Left hindlimb (tissue), 1 donor: ENCODE measurements at places on chromosomes 2 and 18.
A peak's percentile ranks its signal among the peaks of the same experiment; 100 is the strongest.

DNA sequence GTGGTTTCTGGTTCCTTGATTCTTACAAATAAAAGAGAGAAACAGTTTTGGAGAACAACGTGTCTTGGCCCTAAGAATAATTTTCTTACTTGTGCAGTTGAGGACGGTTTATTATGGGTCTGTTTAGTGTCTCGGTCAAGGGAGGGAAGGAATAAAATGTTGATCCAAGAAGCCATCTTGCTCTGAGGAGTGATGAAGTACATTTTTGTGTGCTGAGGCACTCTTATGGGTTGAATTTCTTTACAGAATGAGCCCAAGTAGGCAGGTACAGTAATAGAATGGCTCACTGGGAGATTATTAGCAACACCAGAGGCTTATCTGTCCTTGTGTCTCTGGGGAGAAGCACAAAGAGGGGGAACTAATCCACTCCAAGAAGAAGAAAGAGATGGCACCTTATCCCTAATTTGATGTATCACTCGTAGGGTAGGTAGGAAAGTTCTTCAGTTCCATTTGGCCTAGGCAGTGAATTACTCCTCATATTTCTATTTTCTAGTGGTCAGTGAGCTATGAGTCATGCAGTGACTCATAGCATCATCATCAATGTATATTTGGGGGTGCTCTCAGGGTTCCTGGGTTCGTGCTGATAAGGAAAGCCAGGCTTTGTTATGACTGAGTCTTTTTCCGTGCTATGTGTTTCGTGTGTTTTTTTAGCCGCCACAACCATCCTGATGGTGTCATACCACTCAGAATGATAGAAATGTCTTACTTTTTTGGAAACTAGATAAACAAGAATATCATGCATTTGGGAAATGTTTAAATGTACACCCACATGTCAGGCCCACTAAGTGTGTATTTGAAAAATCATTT, 250.1 kb upstream of the CTAGE1 start:
- DNase-seq = no peak

DNA sequence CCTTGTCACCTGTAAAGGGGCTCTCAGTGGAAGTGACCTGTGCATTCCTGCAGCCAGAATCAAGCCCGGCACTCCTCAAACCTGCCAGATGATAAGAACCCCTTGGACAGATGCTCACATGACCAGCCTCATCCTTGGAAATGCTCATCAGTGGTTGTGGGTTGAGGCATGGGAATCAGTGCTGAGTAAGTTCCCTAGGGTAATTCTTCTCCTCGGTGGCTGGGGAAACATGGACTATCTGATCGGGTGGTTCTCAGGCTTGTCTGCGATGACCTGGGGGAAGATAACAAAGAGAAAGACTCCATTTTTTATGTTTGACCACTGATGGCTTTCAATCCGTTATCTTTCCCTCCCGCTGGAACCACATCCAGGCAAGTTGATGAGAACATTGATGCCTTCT, 84.0 kb downstream of the SPP2 start:
- no peak for DNase-seq

DNA sequence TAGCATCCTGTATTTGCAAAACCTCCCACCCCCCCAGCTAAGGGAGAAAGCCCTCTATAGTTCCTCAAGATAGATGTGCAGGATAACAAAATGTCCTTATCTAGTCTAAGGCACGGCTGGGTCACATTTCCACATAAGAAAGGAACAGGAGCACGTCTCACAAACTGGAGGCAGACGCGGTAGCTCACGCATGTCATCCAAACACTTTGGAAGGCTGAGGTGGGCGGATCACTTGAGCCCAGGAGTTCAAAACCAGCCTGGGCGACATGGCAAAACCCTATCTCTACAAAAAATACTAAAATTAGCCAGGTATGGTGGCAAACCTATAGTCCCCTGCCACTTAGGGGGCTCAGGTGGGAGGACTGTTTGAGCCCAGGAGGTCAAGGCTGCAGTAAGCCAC, 9.3 kb downstream of the SF3B1 start:
- no peak for DNase-seq

DNA sequence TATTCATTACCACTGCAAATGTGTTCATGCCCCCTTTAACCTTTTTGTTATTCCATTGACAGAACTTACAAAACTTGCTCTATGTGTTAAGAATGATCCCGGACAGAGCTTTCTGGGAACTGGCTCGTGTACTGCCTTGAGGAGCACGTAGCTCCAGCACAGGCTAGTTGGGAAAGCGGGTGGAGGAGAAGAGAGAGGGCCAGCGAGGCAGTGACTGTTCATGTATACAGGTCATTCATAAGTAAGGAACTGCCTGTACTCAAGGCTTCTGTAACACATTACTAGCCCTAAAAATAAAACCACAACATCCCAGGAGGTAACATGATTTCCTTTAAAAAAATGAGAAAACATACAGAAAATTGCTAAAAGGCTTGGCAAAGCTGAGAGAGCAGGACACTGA, 109.0 kb downstream of the STK39 start:
- DNase-seq = peak; percentile 66

GRCh38 chr2:95388091-95388692, 14.3 kb upstream of the FAHD2A start:
- DNase-seq = no peak

- DNase-seq = no peak
Measured at GRCh38 chr2:191688934-191689695, 11.2 kb downstream of the NABP1 start.

- DNase-seq = no peak
Measured at GRCh38 chr2:172829229-172829628, 93.6 kb downstream of the RAPGEF4 start.

DNA sequence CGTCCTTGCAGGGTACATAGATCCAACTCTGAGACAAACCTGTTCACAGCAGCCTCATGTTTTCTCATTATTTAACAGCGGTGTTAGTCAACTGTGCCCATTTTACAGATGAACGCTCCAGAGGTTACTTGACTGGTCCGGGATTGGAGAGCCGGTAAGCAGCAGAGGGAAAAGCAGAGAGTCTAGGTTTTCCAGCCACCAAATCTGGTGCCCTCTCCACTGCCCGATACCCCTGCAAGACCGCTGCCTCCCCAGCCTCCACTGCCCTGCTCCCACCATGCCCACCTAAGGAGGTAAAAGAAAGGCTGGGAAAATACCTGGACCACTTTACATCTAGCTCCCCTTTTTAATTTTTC, 51.5 kb downstream of the EIPR1 start:
- no peak for DNase-seq

DNA sequence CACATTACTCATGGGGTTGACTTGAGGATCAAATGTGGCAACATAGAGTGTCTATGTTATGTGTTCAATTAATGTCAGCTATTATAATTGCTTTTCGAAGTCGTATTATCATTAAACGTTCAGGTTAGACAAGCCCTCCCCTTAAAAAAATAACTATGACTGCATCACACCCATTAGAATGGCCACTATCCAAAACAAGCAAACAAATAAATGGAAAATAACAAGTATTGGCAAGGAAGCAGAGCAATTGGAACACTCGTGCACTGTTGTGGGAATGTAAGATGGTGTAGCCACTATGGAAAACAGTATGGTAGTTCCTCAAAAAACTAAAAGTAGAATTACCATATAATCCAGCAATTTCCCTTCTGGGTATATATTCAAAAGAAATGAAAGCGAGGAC, 10.0 kb upstream of the CTIF start:
- DNase-seq = no peak

DNA sequence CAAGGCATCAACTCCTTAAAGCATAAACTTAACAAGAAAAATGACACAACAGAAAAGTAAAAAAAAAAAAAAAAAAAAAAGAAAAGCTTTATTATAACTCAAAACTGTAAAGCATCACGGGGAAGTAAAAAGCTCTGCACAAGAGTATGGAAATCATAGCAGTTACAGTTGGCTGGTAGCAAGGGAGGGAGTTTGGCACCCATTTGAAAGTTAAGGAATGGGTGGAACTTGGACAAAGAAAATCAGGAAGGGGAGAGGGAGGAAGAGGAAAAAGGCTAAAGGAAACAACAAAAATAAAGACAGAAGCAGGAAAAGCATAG, 8.6 kb downstream of the KLF7 start:
- DNase-seq = no peak

DNA sequence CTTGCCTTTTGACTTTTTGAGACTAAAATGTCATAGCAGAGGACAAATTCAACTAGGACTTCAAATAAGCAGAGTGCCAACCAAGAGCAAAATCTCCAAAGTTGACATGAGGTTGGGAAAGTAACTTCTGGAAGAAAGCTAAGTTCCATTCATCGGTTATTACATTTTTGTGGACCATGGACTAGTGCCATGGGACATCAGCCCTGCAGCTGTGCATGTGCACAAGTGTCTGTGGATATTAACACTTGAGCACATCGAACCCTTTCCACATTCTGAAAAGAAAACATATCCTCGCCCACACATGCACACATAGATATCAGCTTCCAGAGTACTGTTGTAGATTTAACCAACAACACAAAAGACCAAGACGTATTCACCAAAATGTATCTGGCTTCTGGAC, 262.6 kb downstream of the NYAP2 start:
- DNase-seq = no peak

GRCh38 chr18:37575646-37576045, 10.0 kb upstream of the CELF4 start:
- no peak for DNase-seq

DNA sequence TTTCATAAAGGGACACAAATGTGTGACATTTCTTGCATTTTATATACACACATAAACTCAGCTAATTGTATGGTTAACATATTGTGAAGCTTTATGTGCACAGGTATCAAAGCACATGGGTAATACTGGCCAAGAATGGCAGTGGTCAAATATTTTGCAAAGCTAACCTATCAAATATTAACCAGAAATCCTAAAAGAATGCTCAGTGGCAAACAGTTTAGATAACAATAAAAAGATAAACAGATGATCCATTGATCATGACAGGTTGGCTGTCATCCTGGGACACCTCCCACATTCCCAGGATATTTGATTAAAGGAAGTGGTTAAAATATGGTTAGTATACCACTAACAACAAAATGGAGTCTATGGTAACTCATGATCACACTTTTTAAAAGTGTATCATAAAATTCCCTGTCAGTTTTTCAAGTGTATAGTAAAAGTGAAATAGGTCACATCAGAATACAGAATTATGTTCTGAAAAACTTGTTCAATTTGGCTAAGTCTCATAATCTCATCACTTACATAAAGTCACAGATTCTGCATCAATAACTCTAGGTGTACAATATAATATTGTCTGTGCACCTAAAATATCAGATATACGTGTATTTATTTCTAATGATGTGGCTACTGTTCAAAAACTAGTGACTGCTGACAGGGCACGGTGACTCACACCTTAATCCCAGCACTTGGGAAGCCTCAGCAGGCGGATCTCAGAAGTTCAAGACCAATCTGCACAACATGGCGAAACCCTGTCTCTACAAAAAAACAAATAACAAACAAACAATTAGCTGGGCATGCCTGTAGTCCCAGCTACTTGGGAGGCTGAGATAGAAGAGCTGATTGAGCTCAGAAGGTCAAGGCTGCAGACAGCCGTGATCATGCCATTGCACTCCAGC, 48.9 kb downstream of the CDH2 start:
- DNase-seq = no peak

- no peak for DNase-seq
Measured at GRCh38 chr2:105129722-105130232, 91.9 kb downstream of the MRPS9 start.

DNA sequence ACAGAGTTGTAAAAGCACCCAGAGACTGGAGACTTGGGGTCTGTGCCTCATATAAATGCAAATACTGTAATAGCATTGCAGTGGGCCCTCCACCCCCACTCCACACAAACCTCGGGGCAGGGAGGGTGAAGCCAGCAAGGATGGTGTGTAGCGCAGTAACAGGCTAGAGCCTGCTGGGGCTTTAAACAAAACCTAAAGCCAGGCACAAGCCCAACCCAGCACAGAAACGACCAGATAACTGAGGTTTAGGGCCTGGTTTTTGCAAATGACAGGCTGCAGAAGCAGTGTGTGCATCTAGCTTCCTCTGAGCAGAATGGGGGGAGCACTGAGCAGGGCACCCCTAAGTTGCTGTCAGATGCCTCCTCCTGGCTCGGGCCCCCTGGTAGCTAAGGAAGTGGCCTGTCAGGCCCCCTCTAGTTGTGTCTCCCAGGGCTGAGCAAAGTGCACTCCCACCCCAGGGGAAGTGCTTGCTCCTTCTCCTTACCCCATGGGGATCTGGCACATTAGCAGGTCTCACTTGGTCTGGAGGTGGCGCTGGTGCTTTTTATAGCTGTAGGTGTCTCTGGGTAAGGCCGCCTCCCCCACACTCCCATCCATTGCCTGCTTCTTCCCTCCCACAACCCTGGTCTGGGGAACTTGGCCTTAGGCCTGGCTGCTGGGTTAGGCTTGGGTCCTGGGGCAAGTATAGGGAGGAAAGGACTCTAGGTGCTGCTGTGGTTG, 135.1 kb downstream of the CELF4 start:
- no peak for DNase-seq

DNA sequence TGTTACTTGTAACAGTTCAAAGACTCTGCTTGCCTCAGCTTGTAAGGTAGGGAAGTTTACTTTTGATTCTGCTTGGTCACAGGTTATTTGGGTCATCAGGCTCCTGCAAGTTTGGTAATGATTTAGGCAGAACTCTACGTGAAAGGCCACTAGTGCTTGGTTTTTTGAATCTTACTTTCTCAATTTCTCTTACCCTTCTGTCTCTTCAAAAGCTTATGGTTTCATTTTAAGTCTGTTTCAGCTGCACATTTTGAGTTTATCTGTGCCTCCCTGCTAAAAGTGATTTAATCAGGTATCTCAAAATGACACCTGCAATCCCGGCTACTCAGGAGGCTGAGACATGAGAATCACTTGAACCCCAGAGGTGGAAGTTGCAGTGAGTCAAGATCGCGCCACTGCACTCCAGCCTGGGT, 26.3 kb upstream of the MOCOS start:
- no peak for DNase-seq

DNA sequence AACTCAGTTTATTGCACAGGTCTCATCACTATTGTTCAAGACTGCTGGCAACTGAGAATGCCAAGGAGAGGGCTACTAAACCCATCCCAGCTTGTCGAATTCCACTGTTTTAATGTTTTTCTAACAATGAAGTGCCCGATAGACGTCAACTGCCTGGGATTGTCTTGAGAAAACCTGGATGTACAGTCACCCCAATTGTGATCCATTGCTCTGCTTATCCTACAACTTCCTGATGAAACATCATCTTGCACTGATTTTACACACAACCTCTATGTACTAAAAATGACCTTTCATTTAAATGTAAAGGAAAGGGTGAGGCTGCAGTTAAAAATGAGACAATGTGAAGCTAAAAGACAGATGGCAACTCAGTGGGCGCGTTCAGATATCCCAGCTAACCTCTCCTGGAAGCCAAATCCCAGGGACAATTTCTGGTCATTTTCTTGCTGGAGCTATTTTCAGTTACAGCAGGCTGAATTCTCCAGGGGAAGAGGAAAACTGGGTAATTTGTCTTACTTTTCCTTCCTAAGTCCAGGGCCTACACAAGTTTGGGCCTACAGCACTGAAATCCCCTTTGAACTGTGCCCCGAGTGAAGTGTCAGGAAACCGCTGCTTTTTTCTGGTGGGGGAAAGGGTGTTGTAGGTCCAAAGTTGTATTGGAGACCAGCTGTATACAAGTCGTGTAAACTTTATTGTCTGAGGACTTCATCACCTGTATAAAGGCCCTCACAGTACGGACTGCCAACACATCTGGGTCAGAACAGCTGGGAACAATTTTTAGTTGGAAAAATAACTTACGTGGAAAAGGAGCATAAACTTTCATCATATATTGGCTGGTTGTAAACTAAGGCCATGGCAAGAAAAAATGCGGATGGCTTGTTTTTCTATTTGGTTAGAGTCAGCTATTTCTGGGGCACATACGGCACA, 68.9 kb upstream of the LTBP1 start:
- DNase-seq = no peak
